ENCODE measurements at places on chromosomes 2 and 18. TPM values are rescaled to one million over a fixed set of nuclear protein-coding genes. Genes with fewer than 3 reads are reported as not detected.
A peak's percentile ranks its signal among the peaks of the same experiment; 100 is the strongest.

The PLA2R1 gene
- 2.1 TPM for total RNA-seq

GRCh38 chr2:96470636-96471035 is 34.5 kb downstream of the NEURL3 start:
- H3K27me3 ChIP-seq = no peaks in the 10 kb centered on the region
- DNase-seq = peak; percentile 50
- H3K36me3 ChIP-seq = no peaks in the 10 kb centered on the region
- H3K4me3 ChIP-seq = peak overlapping the region; percentile 36

DNA sequence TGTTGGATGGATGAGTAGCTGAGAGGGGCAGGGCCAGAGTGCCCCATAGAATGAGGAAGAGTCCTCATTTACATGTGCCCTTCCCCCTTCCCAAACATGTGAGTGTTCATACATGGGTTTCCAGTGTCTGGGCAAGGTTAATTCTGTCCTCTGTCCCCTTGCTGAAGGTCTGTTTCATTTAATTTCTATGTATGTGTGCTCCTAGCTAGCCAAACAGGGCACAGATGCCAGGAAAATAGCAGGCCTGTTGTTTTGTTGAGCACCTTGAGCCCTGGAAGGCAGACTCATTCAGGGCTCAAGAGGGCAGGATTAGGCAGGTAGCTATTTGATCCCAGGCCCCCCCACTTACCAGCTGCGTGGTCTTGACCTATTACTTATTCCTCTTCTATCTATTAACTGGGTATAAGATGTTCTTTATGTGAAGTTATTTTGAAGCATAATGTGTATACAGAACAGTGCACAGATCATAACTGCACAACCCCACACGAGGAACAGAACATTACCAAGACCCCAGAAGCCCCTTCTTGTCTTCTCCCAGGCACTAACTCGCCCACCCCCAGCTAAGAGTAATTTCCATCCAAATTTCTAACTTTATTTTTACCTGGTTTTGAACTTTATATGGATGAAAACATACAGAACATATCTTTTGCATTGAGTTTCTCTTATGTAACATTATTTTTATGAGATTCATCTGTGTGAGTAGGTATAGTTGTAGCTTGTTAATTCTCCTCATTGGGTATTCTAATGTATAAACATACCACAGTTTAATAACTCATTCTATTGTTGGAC is 164.3 kb downstream of the RPIA start:
- no peak for DNase-seq
- H3K27ac ChIP-seq = no peak overlapping the region
- no peaks in the 10 kb centered on the region for H3K27me3 ChIP-seq
- no peaks in the 10 kb centered on the region for H3K36me3 ChIP-seq

DNA sequence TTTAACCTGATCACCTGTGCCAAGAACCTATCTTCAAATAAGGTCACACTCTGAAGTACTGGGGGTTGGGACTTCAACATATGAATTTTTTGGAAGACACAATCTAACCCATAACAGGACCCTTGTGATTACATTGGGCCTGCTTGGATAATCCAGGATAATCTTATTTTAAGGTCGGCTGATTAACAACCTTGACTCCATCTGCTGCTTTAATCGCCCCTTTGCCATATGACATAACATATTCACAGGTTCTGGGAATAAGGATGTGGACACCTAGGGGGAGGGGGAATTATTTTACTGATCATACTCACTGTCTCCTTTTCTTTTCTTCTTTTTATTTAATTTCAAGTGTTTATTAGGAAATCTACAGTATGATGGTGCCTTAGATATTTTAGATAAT is 34.8 kb downstream of the CDH20 start:
- no peaks in the 10 kb centered on the region for H3K4me1 ChIP-seq
- no peaks in the 10 kb centered on the region for H3K36me3 ChIP-seq
- no peaks in the 10 kb centered on the region for H3K27me3 ChIP-seq
- no peak overlapping the region for H3K4me3 ChIP-seq
- H3K27ac ChIP-seq = no peak overlapping the region
- no peak for DNase-seq

DNA sequence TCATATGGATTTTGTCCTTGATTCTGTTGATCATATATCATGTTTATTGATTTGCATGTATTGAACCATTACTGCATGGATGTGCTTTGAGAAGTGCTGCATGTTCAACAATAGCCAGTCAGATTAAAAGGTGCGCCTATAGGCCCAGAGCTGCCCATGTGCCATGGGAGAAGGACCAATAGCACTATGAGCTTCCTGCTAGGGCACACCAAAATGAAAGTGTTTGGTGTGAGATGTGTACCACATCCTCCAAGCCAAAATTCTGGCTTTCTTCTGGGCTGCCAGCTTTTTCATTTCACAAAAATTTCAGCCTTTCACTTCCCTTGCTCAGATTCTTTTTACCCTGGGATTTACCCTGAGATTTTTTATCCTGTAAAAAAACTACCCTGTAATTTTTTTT is 34.8 kb upstream of the MMADHC start:
- no peaks in the 10 kb centered on the region for H3K4me1 ChIP-seq
- H3K27ac ChIP-seq = no peak overlapping the region
- no peaks in the 10 kb centered on the region for H3K27me3 ChIP-seq
- no peak overlapping the region for H3K4me3 ChIP-seq

DNA sequence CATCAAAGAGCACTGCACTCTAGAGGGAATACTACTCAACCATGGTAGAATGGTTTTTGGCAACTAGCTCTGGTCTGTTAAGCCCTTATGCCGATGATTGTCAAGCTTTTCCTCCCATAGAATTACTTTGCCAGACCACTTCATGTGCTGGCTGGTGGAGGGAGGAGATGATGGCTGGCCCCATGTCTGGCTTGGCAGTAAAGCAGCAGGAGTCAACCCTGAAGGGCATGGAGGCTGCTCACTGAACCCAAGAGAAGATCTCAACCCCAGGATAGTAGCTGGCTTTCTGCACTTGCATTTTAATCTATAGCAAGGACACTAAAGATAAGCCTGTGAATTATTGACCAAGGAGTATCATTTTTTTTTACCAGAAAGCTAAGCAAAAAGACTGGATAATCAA is 309.9 kb downstream of the PIEZO2 start:
- no peaks in the 10 kb centered on the region for H3K4me1 ChIP-seq
- no peak overlapping the region for H3K27ac ChIP-seq
- no peaks in the 10 kb centered on the region for H3K36me3 ChIP-seq
- no peak overlapping the region for H3K4me3 ChIP-seq

- H3K27me3 ChIP-seq = no peaks in the 10 kb centered on the region
- H3K36me3 ChIP-seq = no peaks in the 10 kb centered on the region
- peak overlapping the region; percentile 51 for H3K27ac ChIP-seq
- H3K4me3 ChIP-seq = no peak overlapping the region
These were observed 155.8 kb downstream of the PTGR3 start for GRCh38 chr18:75053028-75053629.

- H3K4me1 ChIP-seq = no peaks in the 10 kb centered on the region
- no peak overlapping the region for H3K27ac ChIP-seq
- no peak overlapping the region for H3K4me3 ChIP-seq
These were observed 28.9 kb upstream of the GALR1 start for GRCh38 chr18:77220726-77221125.

GRCh38 chr2:23850564-23851256 is 76.2 kb downstream of the ATAD2B start:
- no peak for DNase-seq
- no peak overlapping the region for H3K4me3 ChIP-seq
- H3K36me3 ChIP-seq = peaks cover 11% of the 10 kb centered on the region
- H3K27ac ChIP-seq = no peak overlapping the region
- H3K4me1 ChIP-seq = no peaks in the 10 kb centered on the region

DNA sequence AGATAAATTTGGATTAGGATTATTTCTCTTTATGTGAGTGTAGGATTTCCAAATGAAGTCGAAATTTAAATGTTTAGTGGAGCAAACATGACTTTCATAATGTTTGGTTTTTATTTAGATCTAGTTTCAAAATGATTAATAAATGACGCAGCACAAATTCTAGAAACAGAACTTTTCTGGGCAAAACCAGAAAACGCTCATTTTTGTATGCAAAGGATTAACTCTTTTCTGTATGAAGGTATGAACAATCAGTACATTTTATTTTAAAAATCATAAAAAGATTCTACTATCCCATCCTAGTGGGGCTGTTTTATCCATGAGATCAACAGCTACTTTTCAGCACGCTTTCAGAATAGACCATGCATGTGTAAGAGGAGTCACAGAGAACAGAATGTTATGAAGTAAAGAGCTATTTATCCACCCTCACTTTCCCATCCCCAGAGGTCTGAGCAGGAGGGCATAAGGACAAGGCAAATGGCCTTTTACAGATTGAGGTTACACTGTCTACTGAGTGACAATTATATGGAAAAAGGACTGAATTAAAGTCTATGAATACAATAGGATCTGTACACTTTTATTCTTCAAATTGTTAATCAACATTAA is 270.8 kb downstream of the ZEB2 start:
- no peaks in the 10 kb centered on the region for H3K36me3 ChIP-seq
- H3K4me1 ChIP-seq = peaks cover 5% of the 10 kb centered on the region
- H3K27me3 ChIP-seq = no peaks in the 10 kb centered on the region
- H3K27ac ChIP-seq = no peak overlapping the region
- H3K4me3 ChIP-seq = no peak overlapping the region

- H3K4me1 ChIP-seq = peaks cover 53% of the 10 kb centered on the region
- no peak overlapping the region for H3K4me3 ChIP-seq
- no peaks in the 10 kb centered on the region for H3K27me3 ChIP-seq
These were observed 70.0 kb upstream of the PPP1CB start for GRCh38 chr2:28681606-28682005.

GRCh38 chr2:95029898-95030341 is 4.4 kb downstream of the MAL start:
- no peak for DNase-seq
- H3K27ac ChIP-seq = no peak overlapping the region
- H3K36me3 ChIP-seq = no peaks in the 10 kb centered on the region
- H3K4me1 ChIP-seq = no peaks in the 10 kb centered on the region
- peaks cover 62% of the 10 kb centered on the region for H3K27me3 ChIP-seq
- H3K4me3 ChIP-seq = no peak overlapping the region

The HMSD gene
- 0.33 TPM for total RNA-seq

Data from heart left ventricle (tissue), 16 donors.